IMR-90 (cell line): ENCODE measurements at places on chromosomes 3 and 15. TPM values are rescaled to one million over a fixed set of nuclear protein-coding genes. Genes with fewer than 3 reads are reported as not detected.

The PPP1R14D gene
- total RNA-seq = not detected in 2 replicates

The C3orf49 gene
- not detected in 2 replicates for total RNA-seq

The CSTA gene
- total RNA-seq = not detected in 2 replicates

The AP4E1 gene
- total RNA-seq = 6.8 and 12.8 TPM in 2 replicates

The GOLGA8S gene
- total RNA-seq = under 0.01 TPM in 2 replicates

The GXYLT2 gene
- 11.1 and 11.4 TPM in 2 replicates for total RNA-seq

The PLA2G4F gene
- total RNA-seq = not detected in 2 replicates

The SMCO1 gene
- not detected in 2 replicates for total RNA-seq

The DNAH12 gene
- total RNA-seq = under 0.01 TPM in 2 replicates

The XPC gene
- 40.5 and 48.8 TPM in 2 replicates for total RNA-seq

The TMEM45A gene
- 13.6 and 20.8 TPM in 2 replicates for total RNA-seq

The RPP25 gene
- total RNA-seq = under 0.01 and 0.18 TPM in 2 replicates

- DNase-seq = no peak
Observed at GRCh38 chr15:42999201-42999779, 78.7 kb upstream of the TTBK2 start.

DNA sequence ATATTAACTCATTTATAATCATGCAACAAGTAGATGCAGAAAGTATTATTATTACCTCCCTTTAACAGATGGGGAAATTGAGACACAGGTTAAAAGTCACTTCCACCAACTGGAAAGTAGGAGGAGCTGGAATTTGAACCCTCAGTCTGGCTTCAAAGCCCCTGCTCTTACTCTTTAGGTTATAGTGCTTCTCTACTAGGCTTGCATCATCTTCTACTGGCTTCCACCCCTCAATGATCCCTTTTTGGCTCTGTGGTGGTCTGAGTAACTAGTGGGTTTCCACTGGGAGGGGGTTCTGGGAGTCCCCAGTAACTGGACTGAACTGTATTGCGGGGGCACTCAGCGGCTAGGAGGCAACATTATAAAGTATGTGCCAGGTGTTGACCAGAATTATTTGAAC, 91.0 kb downstream of the CTNNB1 start:
- no peak for DNase-seq

- no peak for DNase-seq
Observed at GRCh38 chr15:31357148-31357547, 30.5 kb downstream of the KLF13 start.

DNA sequence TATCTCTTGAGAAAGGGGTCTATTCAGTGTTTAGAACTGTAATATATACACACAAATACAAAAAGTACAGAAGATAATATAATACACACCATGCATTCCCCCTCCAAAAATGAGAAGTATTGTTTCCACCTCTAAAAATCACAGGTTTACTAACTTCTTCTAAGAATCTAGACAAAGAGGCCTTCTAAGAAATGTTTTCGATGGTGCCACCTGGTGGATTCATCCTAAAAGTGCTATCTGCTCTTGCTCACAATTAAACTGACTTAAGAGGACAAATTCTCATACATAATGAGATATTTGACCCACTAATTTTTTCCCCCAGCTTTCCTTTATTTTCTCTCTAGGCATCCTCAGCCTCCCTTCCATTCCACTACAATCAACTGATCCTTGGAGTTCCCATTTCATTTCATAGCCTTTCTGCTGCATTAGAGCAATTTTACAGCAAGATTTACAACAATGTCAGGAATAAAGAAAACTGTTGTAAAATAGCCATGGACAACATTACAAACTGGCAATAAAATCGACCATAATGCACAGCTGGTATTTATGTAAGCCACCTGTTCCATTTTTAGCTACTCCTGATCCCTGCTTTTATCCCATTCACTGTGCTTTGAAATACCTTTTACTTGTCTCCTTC, 124.6 kb downstream of the ARRDC4 start:
- DNase-seq = peak; percentile 69

DNA sequence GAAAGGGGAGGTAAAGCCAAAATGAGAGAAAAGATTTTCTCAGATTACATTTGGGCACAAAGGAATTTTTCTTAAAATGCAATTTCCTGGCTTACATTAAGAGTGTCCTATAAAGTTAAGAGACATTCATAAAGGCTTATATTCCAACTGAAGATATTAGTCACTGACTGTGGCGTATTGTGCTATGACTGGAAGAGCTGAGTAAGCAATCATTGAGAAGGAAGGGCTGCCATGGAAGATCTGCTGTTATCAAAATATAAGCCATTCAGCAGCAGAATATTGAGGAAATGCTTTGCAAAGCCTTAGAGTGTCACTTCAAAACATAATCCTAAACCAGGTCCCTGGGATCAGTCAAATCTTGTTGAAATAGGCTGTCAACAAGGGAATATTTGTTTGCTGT, 593.9 kb downstream of the TUSC7 start:
- DNase-seq = peak; percentile 35

DNA sequence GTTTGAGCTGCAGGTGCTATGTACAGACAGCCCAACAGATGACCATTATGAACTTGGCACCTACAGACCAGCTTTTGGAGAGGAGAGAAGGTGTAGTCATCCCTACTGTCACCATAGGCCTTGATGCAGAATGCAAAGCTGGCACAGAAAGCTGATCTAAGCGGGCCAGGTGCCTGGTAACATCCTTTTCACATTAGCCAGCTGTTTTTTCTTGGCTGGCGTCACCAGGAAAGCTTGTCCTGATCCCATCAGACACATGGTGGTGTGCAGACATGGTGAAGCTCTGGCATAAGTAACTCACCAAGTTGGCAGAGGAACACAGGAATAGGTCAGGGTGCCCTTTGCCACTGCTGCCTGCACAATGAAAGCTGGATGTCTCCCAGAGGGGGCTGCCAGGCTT, 97.2 kb upstream of the MB21D2 start:
- DNase-seq = no peak

DNA sequence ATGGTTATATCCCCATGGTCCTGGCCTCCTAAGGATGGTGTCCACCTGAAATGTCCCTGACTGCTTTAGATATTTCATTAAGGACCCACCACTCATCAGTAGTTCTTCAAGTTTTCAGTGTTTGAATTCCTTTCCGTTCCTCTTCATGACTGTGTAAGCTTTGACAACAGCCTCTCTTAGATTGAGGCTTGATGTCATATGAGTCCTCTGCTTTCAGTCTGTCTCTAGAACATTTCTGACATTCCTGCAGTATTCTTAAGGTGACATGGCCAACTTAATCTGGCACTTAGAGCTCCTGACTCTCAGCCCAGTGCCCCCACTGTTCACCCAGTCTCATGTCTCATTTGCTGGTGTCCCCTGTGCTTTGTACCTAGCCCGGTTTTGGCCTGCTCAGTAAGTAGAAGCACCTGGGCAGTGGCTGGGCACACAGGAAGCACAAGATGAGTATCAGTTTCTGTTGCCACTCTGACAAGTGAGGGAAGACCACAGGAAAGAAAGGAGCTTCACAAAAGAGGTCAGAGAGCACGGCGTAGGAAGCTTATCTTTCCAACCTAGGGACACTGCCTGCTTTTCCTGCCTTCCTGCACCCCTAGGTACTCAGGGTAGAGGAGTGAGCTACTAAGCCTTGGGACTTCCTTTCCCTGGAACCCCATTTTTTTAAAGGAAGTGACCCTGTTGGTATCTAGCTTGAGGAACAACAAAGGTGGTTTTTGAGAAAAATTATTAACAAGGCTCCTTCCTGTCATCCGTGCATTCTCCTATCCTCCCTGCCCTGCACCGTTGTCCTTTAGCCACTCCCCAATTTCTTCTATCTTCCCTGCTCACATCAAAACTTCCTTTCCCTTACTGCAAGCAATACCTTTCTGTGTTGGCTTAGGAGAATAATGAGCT, 103.1 kb downstream of the KLHL25 start:
- DNase-seq = no peak

DNA sequence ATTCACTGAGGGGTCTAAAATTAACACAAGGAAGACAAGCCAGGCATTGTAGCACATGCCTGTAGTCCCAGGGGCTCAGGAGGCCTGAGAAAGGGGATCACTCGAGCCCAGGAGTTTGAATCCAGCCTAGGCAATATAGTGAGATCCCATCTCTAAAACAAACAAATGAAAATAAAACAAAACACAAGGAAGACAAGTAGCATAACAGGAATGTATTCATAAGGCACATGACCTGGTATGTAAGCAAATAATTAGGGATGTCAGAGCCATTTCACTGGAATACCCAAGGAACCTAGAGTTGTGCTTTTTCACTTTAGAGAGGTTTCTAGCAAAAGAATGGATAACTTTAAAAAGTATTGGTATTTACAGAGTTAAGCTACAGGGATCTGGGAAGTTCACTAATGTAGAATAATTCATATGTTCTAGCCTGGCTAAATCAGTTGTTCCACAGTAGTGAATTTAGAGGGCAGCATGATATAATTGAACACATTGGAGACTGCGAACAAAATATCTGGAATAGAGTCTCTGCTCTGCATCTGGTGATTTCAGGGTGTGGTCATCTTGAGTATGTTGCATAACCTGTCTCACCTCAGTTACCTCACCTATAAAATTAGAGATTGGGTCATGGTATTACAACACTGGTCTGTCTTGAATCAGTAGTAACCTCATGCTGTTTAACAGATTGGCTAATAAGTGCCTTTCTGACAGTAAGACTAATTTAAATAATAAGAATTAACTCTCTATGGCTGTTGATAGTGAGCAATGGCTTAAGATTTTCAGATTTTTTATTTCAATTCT, 9.3 kb downstream of the GRAMD1C start:
- no peak for DNase-seq

DNA sequence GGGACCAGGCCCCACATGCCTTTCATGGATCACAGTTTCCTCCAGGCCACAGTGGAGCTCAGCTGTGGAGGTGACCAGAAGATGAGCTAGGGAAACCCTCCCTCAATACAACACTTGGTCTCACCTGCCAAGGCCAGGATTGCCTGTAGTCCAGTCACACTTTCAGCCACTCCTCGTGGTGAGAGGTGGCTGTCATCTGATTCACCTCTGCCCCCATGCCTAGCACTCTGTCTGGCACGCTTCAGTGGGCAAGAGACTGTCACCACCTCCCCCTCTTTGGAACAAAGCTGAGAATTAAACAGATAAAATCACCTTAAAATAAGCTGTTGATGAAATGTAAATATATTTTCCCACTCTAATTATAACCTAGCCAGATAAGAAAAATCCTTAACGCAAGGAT, 4.0 kb upstream of the IL17RD start:
- no peak for DNase-seq

GRCh38 chr15:70892002-70892911, at the start of the genes LRRC49 and THAP10:
Gene LRRC49 (plus strand): TSS chr15:70892826. CDS start chr15:70892895, 69 bp downstream.
Gene THAP10 (minus strand): TSS chr15:70892433. CDS start chr15:70892272, 161 bp downstream.
- peak; percentile 98 for DNase-seq

DNA sequence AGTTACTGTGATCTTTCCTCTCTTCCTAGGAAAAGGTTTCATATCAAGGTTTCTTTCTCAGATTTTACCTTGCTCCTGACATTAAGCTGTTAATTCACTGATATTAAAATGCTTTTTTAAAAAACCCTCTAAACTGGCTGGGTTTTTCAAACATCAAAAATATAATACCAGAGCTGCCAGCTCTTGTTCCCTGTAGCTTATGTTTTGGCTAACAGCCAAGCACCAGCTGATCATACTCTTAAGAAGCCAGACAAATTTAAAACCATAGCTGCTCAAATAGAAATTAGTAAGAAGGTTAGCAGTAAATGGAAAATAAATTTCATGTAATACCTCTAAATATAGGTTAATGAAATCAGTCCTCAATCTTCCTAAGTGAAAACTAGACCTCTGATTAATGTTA, 657.5 kb downstream of the GRM7 start:
- no peak for DNase-seq

DNA sequence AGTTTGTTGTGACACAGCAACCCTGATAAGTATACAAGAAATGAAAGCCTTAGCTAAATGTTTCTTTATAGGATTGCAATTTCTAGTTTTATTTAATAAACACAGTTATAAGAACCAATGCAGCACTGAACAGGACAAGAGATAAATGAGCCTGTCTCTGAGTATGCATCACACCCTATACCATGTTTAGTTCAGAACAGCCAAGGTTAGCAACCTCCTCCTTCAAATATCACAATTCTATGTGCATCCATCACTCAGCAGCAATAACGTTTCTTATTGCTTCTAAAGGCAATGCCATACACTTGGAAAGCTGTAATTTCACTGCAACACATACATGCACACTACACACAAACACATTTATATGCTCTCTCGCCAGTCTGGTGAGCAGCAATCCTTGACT, 280.6 kb downstream of the PTPRG start:
- DNase-seq = no peak

- no peak for DNase-seq
Observed at GRCh38 chr3:81689617-81690016, 71.8 kb downstream of the GBE1 start.

DNA sequence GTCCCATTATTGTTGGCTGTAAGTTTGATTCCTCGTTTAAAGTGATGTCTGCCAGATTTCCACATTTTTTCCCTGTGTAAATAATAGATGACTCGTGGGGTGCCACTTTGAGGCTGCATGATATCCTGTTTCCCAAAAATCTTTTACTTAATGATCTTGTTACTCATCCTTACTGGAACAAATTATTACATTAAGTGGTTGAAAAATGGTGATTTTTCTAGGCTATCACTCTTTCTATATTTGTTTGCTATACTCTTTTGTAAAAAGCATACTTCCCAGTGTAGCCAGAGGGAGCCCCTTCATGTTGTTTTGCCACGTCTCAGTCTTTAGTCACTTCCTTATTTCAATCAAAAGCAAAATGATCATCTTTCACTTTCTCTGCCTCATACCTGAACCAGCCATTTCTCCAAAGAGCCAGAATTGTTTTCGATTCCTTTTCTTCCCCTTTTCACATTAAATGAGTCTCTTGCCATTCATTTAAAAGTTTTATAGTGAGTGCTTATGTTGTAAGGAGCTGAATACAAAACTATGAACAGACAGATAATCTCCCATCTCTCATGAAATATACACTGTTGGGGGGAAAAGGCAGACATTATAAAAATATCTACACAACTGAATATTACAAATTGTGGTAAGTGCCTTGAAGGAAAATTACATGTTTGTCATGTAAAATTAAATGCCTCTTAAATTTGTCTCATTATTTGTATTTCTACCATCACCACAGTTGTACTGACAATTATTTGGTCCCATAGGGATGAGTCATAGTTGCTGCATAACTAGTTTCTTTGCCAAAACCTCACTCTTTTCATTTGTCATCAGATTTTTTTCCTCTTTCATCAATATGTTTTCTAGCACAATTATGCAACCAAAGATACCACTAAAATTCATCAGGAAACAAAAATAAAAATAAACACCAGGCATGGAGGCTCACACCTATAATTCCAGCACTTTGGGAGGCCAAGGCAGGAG, 41.5 kb downstream of the ADGRG7 start:
- DNase-seq = peak; percentile 54

DNA sequence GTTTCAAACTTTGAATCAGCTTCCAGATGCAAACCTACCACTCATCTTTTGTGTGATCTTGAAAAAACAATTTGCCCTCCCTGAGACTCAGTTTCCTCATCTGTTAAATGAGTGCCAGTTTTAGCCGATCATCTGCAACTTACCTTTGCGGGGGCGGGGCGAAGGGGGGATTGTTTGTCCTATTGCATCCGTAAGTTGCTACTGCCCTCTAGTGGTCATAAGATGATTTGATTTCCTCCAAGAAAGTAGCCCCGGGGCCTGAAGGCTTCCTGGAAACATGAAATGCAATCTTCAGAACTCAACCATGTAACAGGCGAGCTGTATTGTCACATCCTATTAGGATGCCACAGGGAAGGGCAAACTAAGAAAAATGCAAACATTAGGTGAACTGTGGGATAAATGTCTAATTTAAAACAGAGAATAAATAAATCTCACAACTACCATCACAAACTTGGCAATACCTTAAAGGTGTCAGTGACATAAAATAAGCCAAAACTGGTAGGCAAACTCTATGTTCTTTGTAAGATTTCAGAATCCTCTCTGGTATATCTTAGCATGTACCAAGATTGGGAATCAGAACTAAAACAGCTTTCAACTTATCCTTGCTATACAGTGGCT, 63.5 kb upstream of the CLDN18 start:
- peak; percentile 71 for DNase-seq
